Naive thymus-derived CD8-positive, alpha-beta T cell (primary cell): ENCODE measurements at places on chromosomes 6 and 20. TPM values are rescaled to one million over a fixed set of nuclear protein-coding genes. Genes with fewer than 3 reads are reported as not detected.
A peak's percentile ranks its signal among the peaks of the same experiment; 100 is the strongest.

The TMEM244 gene
- polyA plus RNA-seq, result not detected

The FAM209A gene
- 0.31 TPM for polyA plus RNA-seq

The HSPA12B gene
- 0.07 TPM for polyA plus RNA-seq

The SLC22A1 gene
- not detected for polyA plus RNA-seq

The TREML4 gene
- polyA plus RNA-seq, result not detected

DNA sequence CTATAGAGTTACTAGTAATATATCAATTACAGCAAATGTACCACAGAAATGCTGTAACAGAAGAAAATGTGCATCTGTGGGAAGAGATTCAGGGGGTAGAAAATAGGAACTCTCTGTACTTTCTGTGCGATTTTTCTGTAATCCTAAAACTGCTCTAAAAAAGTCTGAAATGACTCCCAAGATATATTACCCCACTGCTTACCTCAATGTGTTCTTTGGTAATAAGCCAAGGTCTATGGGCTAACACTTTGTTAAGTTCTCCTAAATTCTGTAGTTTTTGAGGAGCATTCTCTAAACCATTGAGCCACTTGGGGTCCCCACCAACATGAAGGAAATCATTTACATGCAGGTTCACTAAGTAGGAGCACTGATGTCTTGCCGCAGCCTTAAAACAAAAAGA, 94.4 kb downstream of the SESN1 start:
- no peaks in the 10 kb centered on the region for H3K27me3 ChIP-seq
- peaks cover 34% of the 10 kb centered on the region for H3K4me1 ChIP-seq
- no peak overlapping the region for H3K27ac ChIP-seq
- H3K4me3 ChIP-seq, result no peak overlapping the region
- no peak for DNase-seq

- H3K4me1 ChIP-seq, result no peaks in the 10 kb centered on the region
- DNase-seq, result no peak
These were observed 226.7 kb downstream of the LMBRD1 start for GRCh38 chr6:69570106-69570505.

GRCh38 chr20:57498425-57499400, 26.2 kb downstream of the CTCFL start:
- peak; percentile 28 for DNase-seq
- H3K27me3 ChIP-seq, result peaks cover 24% of the 10 kb centered on the region
- no peaks in the 10 kb centered on the region for H3K36me3 ChIP-seq
- H3K27ac ChIP-seq, result no peak overlapping the region
- peaks cover 19% of the 10 kb centered on the region for H3K4me1 ChIP-seq

DNA sequence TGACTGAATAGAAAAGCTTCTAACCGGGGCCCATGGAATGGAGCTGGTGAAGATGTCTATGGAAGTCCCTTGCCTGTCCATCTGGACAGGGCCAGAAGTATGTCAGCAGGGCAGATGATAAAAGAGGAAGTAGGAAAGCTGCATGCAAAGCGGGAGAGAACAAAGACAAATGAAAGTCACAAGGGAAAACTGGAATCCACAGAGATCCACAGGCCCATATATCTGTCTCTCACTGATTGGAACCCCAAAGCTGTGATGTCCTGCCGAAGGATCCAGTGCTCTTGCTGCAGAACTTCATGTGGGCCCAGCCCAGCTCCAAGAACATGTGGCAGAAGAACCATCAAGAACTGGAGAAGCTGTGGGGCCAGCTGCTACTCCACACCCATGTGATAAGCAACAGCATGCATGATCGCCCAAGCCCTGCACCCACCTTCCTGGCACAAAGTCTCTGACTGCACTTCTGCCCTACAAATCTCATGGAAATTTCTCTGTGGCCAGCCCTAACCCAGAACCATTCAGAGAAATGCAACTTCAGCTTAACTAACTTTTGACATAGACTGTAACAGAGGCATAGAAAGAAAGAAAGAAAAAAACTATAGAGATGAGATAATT, 716.0 kb downstream of the KIF16B start:
- H3K27me3 ChIP-seq, result no peaks in the 10 kb centered on the region
- no peak for DNase-seq
- no peak overlapping the region for H3K4me3 ChIP-seq
- no peaks in the 10 kb centered on the region for H3K36me3 ChIP-seq

DNA sequence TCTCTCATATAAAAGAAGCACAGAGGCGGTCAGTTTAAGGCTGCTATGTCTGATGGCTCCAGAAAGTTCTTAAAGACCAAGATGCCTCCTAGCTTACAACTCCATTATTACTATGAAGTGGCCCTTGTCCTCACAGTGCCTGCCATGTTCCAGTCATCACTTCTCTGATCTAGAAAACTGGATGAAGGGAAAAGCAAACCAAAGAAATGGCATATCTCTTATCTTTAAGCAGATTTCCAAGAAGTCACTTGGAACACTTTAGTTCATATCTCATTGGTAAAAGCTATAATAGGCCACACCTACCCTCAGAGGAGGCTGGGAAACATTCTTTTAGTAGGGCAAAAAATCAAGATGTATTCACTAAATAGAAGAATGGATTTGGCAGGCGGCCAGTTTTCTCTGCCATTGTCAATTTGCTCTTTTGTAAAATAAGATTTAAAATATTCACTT, 289.6 kb downstream of the TBC1D7 start:
- H3K27ac ChIP-seq, result no peak overlapping the region
- no peaks in the 10 kb centered on the region for H3K36me3 ChIP-seq
- H3K27me3 ChIP-seq, result peaks cover 5% of the 10 kb centered on the region
- DNase-seq, result no peak
- H3K4me3 ChIP-seq, result no peak overlapping the region
- H3K4me1 ChIP-seq, result no peaks in the 10 kb centered on the region

GRCh38 chr20:25035921-25036320, 22.0 kb downstream of the ACSS1 start:
- peak overlapping the region; percentile 96 for H3K27ac ChIP-seq
- peak overlapping the region; percentile 40 for H3K4me3 ChIP-seq
- peak; percentile 31 for DNase-seq
- H3K27me3 ChIP-seq, result no peaks in the 10 kb centered on the region

GRCh38 chr6:149636124-149636523, 12.4 kb downstream of the KATNA1 start:
- H3K27ac ChIP-seq, result no peak overlapping the region
- peaks cover 2% of the 10 kb centered on the region for H3K4me1 ChIP-seq
- peaks cover 13% of the 10 kb centered on the region for H3K36me3 ChIP-seq
- no peak for DNase-seq
- H3K27me3 ChIP-seq, result no peaks in the 10 kb centered on the region

DNA sequence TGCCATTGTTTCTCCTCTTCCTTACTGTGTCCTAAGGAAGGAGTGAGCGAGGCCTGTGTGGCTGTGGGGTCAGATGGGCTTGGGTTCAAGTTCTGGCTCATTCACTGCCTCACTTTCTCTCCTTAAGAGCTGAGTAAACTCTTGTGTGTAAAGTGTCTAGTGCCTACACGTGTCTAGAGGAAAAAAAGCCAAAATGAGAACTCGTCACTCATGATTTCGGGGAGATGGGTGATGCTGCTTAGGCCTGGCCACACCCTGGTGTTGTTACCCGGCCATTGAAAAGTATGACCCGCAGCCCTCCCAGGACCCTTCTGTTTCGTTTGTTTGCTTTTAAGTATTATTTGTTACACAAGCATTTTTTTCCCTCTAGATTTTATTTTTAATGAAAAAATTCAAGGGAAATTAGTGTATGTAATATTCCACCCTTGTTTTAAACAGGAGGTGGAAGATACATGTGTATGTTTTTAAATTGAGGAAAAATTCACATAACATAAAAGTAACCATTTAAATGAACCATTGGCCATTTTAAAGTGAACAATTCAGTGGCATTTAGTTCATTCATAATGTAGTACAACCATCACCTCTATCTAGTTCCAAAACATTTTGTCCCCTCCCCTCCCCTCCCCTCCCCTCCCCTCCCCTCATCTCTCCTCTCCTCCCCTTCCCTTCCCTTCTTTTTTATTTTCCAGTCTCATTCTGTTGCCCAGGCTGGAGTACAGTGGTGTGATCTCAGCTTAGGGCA, 71.0 kb downstream of the CEBPB start:
- DNase-seq, result no peak
- no peak overlapping the region for H3K4me3 ChIP-seq
- no peaks in the 10 kb centered on the region for H3K27me3 ChIP-seq
- no peak overlapping the region for H3K27ac ChIP-seq
- peaks cover 6% of the 10 kb centered on the region for H3K4me1 ChIP-seq

- H3K4me3 ChIP-seq, result no peak overlapping the region
- peaks cover 12% of the 10 kb centered on the region for H3K4me1 ChIP-seq
- H3K36me3 ChIP-seq, result no peaks in the 10 kb centered on the region
- no peak overlapping the region for H3K27ac ChIP-seq
These were observed 31.0 kb upstream of the MRPS18A start for GRCh38 chr6:43718387-43719105.

DNA sequence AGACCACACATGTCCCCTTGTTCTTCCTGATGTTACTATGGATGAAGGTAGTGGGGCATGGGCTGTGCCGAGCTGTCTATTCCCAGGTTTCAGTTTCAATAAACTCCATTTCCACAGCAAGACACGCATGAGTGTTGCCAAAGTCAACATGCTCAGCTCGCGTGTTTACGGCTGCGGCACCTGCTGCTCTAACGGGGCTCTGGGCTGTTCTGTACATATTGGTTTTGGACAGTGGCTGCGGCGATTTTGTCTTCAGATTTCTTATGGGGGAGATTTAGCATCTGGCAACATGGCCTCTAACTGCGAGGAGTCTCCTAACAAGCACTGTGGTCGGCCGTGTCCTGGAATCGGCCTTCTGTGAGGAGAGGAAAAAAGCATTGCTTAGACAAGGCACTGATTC, 58.6 kb downstream of the TMEM242 start:
- no peak overlapping the region for H3K27ac ChIP-seq
- H3K4me3 ChIP-seq, result no peak overlapping the region
- H3K4me1 ChIP-seq, result no peaks in the 10 kb centered on the region

DNA sequence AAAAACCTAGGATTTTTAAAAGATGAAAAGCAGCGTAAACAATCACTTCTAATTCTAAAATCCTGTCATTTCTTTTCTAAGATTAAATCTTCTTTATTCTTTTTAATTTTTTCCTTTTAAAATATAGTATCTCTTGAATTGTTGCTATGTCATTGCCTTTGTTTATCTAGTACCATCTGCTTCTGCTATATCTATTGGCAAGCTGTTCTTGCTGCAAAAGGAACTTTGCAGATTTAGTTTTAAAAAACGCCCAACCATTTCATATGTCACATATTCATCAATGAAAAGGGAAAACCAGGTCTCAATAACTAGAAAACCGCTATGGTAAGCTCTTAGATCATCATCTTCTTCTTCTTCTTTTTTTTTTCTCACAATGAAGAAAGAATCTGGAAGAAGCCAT, 11.5 kb upstream of the EEF1A1 start:
- no peak overlapping the region for H3K27ac ChIP-seq
- no peaks in the 10 kb centered on the region for H3K4me1 ChIP-seq
- no peak for DNase-seq
- H3K4me3 ChIP-seq, result no peak overlapping the region
- peaks cover 4% of the 10 kb centered on the region for H3K36me3 ChIP-seq

GRCh38 chr6:5997420-5997987, 9.2 kb downstream of the NRN1 start:
- peaks cover 43% of the 10 kb centered on the region for H3K4me1 ChIP-seq
- H3K27ac ChIP-seq, result no peak overlapping the region
- H3K27me3 ChIP-seq, result peaks cover 82% of the 10 kb centered on the region
- peaks cover 17% of the 10 kb centered on the region for H3K36me3 ChIP-seq
- DNase-seq, result no peak
